ENCODE measurements at places on chromosomes 1 and 21. TPM values are rescaled to one million over a fixed set of nuclear protein-coding genes. Genes with fewer than 3 reads are reported as not detected.

DNA sequence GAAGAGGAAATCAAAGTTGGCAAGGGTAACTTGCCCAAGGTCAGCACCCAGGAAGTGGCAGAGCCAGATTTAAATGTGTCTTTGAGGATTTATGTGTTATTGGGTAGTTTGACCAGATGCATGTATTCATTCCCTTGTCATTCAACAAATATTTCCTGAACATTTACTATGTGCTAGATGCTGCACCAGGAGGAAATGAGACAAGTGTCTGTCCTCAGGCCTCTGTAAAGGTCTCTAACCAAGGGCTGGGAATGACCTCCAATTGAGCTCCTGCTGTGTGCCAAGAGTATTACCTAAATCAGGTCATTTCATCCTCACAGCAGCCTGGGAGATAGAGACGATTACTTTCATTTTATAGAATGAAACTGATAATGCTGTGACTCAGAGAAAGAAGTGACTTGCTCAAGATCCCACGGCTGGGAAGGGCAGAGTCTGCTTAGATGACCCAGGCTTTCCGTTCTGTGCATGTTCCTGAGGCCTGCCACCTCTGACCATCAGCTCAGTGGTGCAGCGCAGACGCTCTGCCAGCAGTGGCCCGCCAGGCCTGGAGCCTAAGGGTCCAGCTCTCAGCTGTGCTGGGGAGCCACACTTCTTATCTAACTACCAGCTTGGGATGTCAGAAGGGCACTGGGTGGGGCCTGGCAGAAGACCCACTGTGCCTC is 3.5 kb upstream of the TTC22 start:
- DNase-seq, result no peak

KCNN3 gene
- total RNA-seq, result 3.0 TPM

NT5C1A gene
- 14.2 TPM for total RNA-seq

GRCh38 chr1:8509579-8509978 is 191.7 kb downstream of the SLC45A1 start:
- DNase-seq, result no peak

COL9A2 gene
- total RNA-seq, result 0.49 TPM

NID1 gene
- 61.7 TPM for total RNA-seq

GPR3 gene
- 0.28 TPM for total RNA-seq

DNA sequence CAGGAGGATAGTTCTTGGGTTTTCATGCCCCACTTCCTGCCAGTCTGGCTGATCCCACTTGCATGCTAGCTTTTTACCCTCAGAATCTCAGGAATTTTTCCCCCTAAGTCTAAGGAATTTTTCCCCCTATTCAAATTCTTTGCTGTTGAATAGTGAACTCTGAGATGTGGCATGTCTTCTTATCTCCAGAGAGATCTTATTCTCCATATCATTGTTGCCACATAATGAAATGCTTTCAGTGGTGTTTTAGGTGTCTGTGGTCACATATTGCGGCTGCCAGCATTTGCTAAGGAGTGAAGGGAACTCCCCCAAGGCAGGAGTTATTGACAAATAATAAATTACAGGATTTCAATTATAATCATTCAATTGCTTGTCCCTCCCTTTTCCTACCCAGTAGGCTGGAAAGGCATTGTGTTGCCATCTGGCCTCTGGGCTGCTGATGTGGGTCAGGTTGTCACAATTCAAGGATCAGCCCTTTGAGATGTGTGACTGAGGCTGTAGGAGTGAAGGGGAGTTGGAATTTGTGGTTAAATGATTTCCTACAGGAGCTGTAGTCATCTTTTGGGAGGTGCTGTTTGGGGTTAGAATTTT is 3.9 kb upstream of the FLG start:
- no peak for DNase-seq

- no peak for DNase-seq
Measured at GRCh38 chr1:243179720-243180119, 75.4 kb downstream of the CEP170 start.
